Stimulated activated CD8-positive, alpha-beta memory T cell treated with anti-CD3 and anti-CD28 coated beads, Interleukin-2, amount 100 ng/mL, for 1 hour (primary cell): ENCODE measurements at places on chromosomes 16 and 17.

DNA sequence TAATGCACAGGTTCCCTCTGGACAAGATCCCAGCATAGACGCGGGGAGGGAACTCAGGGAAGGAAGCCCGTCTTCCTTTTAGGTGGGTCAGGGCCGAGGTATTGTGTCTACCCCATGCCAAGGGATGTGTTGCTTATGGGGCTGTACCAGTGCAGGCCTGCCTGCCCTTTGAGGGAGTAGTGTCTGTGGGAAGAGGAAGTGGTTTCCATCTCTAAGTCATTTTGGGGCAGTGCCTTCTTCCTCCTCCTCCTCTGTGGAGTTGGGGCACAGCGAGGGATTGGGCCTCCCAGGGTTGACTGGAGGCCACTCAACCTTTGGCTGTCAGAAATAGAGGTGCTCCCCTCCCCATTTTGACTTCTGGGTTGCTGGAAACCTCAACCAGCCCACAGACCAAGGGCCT lies 26.5 kb downstream of the GJD3 start:
- no peak for DNase-seq

GRCh38 chr17:82495844-82496528 lies 23.5 kb upstream of the FOXK2 start:
- DNase-seq = no peak

- DNase-seq = no peak
Measured at GRCh38 chr16:85981826-85982562, 83.0 kb downstream of the IRF8 start.

GRCh38 chr17:81309140-81309858 lies 14.2 kb upstream of the SLC38A10 start:
- no peak for DNase-seq
